CD4-positive, alpha-beta T cell treated with Interferon alpha-2 for 1 hour (primary cell): ENCODE measurements at places on chromosomes 1 and 21.

GRCh38 chr1:18676332-18676781 is 45.7 kb downstream of the PAX7 start:
- DNase-seq, result no peak

DNA sequence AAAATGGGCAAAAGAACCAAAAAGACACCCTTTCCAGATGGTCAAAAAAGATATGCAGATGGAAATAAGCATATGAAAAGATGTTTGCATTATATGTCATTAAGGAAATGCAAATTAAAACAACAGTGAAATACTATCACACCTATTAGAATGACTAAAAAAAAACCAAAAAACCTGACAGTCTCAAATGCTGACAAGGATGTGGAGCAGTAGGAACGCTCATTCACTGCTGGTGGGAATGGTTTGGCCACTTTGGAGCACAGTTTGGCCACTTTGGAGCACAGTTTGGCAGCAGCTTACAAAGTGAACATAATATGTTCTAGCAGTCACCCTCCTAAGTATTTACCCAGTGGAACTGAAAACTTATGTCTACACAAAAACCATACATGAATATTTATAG is 105.0 kb upstream of the ARTN start:
- DNase-seq, result no peak

GRCh38 chr1:54869173-54869851 is 17.7 kb downstream of the DHCR24 start:
- DNase-seq, result no peak

DNA sequence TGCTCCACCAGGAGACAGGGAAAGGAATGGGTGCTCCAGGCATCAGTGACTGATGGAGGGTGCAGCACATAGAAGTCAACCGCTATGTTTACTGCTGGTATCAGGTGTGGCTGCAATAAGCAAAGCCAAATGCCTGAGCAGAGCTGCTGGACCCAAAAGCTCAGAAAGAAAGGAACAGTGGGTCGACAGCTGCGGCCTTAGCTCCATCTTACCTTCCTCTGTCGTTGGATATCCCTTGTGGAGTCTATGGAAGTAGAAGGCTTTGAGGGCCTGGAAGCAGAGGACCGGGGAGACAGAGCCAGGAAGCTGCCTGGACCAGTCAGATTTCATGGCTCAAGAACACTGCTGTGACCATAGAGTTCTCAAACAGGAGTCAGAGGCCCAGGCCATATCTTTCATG is 45.3 kb downstream of the RIMS3 start:
- no peak for DNase-seq

DNA sequence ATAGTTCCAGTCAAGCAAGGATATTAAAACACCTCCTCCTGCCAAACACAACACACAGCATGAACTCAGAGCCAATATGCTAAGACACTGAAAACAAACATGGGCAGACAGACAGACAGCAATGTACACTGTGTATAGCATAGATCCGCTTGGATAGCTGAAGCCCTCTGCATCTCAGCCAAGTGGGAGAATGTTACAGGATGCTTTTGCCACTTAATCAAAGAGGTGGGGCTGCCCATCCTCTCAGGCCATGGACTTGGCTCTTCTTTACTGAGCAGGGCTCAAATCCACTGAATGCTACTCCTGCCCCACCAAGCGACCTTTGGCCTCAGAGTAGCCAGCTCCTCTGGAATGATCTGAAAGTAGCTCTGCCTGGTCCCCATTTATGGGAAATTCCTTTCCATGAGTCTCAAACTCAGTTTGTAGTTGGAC is 64.7 kb upstream of the NGF start:
- DNase-seq, result no peak

- DNase-seq, result no peak
Measured at GRCh38 chr1:195773931-195774330, 834.3 kb downstream of the KCNT2 start.
